Uterus (tissue), 4 donors: ENCODE measurements at places on chromosomes 11 and 22.

GRCh38 chr11:119047205-119047604 lies 9.8 kb downstream of the HYOU1 start:
- no peaks in the 10 kb centered on the region for H3K36me3 ChIP-seq
- no peak overlapping the region for H3K4me3 ChIP-seq
- no peaks in the 10 kb centered on the region for H3K27me3 ChIP-seq
- H3K27ac ChIP-seq = no peak overlapping the region
- no peaks in the 10 kb centered on the region for H3K4me1 ChIP-seq

GRCh38 chr11:72758304-72758689 lies 6.1 kb upstream of the ARAP1 start:
- DNase-seq = no peak
- no peak overlapping the region for H3K4me3 ChIP-seq
- no peak overlapping the region for H3K27ac ChIP-seq
- H3K4me1 ChIP-seq = peaks cover 10% of the 10 kb centered on the region
- no peaks in the 10 kb centered on the region for H3K36me3 ChIP-seq

DNA sequence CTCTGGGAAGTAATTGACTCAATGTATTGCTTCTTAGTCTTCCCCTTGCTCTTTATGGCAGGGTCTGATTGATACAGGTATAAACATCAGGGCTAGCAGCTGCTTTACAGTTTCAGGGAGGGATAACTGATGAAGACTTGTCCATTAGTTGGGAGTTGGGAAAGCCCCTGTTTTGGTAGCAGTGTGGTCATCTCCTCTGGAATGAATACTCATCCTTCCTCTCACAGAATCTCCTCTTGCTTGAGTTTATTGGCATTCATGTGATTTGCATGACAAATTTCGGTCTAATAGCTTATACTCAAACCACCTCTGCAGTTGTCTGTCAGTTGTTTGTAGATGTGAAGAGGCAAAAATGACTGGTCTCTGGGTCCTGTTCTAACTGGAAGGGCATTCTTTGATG lies 79.7 kb downstream of the FAT3 start:
- no peak overlapping the region for H3K4me3 ChIP-seq
- DNase-seq = no peak
- no peak overlapping the region for H3K27ac ChIP-seq
- H3K27me3 ChIP-seq = no peaks in the 10 kb centered on the region
- H3K4me1 ChIP-seq = no peaks in the 10 kb centered on the region

DNA sequence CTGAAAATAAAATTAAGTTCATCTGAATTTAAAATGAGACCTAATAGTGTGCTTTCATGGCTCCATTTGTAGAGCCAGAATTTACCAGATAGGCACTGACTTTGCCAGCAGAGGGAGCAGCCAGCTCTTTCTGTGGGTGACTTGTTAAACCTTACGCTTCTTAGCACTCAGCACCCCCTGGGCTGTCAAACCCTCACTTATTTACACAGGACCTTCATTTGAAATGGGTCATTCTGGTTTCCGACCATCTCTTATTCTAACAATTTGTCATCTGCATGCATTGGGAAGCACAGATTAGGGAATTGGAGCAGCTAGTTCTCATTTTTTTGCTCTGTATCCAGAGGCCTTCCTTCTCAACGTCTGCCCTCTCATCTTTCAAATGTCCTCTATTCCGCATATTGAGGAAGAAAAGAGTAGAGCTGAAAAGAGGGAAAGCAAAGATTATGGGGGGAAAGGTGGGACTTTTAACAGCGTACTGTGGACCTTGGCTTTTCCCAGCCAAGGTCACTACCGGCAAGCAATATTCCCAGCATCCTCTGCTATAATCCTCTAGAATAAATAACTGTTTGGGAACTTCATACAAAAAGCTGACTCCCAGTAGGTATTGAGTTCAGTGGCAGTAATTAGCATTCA lies 3.1 kb downstream of the ASRGL1 start:
- H3K27ac ChIP-seq = no peak overlapping the region
- H3K4me3 ChIP-seq = no peak overlapping the region
- no peaks in the 10 kb centered on the region for H3K4me1 ChIP-seq
- H3K36me3 ChIP-seq = no peaks in the 10 kb centered on the region
- DNase-seq = peak; percentile 32
- no peaks in the 10 kb centered on the region for H3K27me3 ChIP-seq

- H3K4me3 ChIP-seq = no peak overlapping the region
- no peaks in the 10 kb centered on the region for H3K27me3 ChIP-seq
- H3K36me3 ChIP-seq = no peaks in the 10 kb centered on the region
- H3K27ac ChIP-seq = no peak overlapping the region
- DNase-seq = peak; percentile 34
Observed at GRCh38 chr11:12809864-12810567, 135.8 kb downstream of the TEAD1 start.

DNA sequence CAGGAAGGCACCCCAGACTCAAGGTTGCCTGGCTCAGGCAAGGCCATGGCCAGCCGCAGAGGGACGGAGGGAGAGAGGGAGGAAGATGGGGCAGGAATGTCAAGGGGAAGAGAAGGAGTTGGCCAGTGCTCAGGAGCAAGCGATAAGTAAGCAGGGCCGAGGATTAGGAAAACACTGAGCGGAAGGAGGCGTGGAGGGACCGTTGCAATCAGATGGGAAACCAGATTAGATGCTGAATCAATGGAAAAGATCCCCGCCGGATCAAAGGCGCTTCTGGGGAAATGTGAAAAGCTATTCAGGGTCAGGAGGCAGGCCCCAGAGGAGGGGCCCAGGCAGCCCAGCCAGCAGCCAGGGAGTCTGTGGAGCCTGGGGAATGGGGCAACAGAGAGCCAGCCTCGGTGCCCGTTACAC lies 26.6 kb upstream of the MYEOV start:
- no peaks in the 10 kb centered on the region for H3K36me3 ChIP-seq
- H3K27ac ChIP-seq = no peak overlapping the region
- no peak for DNase-seq

- no peak overlapping the region for H3K4me3 ChIP-seq
- DNase-seq = no peak
- H3K27me3 ChIP-seq = no peaks in the 10 kb centered on the region
- no peaks in the 10 kb centered on the region for H3K36me3 ChIP-seq
- H3K4me1 ChIP-seq = no peaks in the 10 kb centered on the region
Observed at GRCh38 chr11:82960779-82961143, 59.2 kb downstream of the DDIAS start.

DNA sequence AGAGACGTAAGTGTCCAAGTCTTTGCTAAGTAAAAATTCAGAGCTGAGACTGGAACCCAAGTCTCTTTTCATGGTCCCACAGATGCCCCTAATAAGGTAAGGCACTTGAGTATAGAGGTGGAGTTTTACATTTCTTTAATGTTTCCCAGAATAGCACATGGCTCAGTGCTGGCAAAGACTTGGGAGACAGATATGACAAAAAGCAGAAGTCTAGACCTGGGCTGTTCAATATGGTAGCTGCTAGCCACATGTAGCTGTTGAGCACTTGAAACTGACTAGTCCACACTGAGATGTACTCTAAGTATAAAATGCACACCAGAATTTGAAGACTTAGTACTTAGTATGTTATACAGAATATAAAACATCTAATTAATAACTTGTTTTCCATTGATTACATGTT lies 17.6 kb downstream of the VSTM5 start:
- no peaks in the 10 kb centered on the region for H3K4me1 ChIP-seq
- H3K36me3 ChIP-seq = no peaks in the 10 kb centered on the region
- DNase-seq = no peak
- no peak overlapping the region for H3K27ac ChIP-seq
- H3K27me3 ChIP-seq = no peaks in the 10 kb centered on the region

DNA sequence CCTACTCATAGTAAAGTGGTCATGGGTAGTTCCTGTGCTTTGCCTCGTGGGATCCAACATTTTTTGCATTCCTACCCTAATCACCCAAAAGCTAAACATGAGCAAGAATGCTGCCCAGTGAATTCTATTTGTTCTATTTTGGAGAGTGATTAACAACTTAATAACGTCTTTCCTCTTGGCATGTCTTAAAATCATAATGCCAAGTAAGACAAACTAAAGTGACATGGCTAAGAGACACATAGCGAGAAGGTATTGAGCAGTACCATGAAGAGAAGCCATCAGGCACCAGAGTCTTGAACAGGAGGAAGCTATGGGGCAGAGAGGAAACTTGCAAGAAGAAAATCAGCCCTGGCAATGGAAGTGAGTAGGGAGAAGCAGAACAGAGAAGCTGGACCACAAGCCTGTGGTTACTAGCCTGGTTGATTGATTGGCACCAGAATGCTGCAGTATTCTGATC lies 32.0 kb downstream of the EXPH5 start:
- no peaks in the 10 kb centered on the region for H3K36me3 ChIP-seq
- no peaks in the 10 kb centered on the region for H3K4me1 ChIP-seq
- no peak overlapping the region for H3K27ac ChIP-seq
- no peak overlapping the region for H3K4me3 ChIP-seq

GRCh38 chr11:128688896-128689546 lies 4.9 kb upstream of the FLI1 start:
- no peak for DNase-seq
- peaks cover 25% of the 10 kb centered on the region for H3K4me1 ChIP-seq
- no peak overlapping the region for H3K27ac ChIP-seq
- no peak overlapping the region for H3K4me3 ChIP-seq
- no peaks in the 10 kb centered on the region for H3K36me3 ChIP-seq
- peaks cover 40% of the 10 kb centered on the region for H3K27me3 ChIP-seq

- no peaks in the 10 kb centered on the region for H3K36me3 ChIP-seq
- H3K27me3 ChIP-seq = no peaks in the 10 kb centered on the region
- H3K4me1 ChIP-seq = peaks cover 8% of the 10 kb centered on the region
- DNase-seq = no peak
Observed at GRCh38 chr11:67611165-67611564, 4.4 kb downstream of the NDUFV1 start.

GRCh38 chr22:28075358-28075981 lies 156.4 kb upstream of the PITPNB start:
- H3K4me3 ChIP-seq = no peak overlapping the region
- H3K27ac ChIP-seq = peak overlapping the region; percentile 25
- peak; percentile 47 for DNase-seq
- H3K36me3 ChIP-seq = no peaks in the 10 kb centered on the region
- no peaks in the 10 kb centered on the region for H3K4me1 ChIP-seq

- H3K36me3 ChIP-seq = no peaks in the 10 kb centered on the region
- peaks cover 5% of the 10 kb centered on the region for H3K4me1 ChIP-seq
- H3K4me3 ChIP-seq = no peak overlapping the region
- DNase-seq = no peak
- peak overlapping the region; percentile 34 for H3K27ac ChIP-seq
- no peaks in the 10 kb centered on the region for H3K27me3 ChIP-seq
Observed at GRCh38 chr11:63905179-63905578, 11.8 kb downstream of the RCOR2 start.

DNA sequence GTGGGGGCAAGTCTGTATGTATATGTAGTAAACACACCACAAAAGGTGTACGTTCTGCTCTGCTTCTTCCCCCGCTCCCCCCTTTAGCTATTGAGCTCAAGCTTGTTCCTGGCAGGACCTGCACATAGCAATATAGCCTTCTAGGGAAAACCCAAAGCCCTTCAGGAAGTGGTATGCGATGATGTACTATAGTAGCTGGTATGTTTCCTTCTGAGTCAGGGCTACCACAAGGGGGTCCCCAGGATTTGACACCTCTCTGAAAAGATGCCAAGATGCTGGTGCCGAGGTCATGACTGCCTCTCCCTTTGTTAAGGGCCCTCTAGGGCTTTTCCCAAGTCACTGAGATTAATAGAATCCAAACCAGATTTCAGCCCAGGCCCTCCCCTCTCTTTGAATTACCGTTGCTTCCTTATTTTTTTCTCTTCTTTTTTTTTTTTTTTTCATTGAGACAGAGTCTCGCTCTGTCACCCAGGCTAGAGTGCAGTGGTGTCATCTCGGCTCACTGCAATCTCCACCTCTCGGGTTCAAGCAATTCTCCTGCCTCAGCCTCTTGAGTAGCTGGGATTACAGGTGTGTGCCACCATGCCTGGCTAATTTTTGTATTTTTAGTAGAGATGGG lies 268.4 kb downstream of the ETS1 start:
- H3K27ac ChIP-seq = no peak overlapping the region
- H3K4me3 ChIP-seq = no peak overlapping the region
- H3K36me3 ChIP-seq = no peaks in the 10 kb centered on the region
- DNase-seq = no peak

DNA sequence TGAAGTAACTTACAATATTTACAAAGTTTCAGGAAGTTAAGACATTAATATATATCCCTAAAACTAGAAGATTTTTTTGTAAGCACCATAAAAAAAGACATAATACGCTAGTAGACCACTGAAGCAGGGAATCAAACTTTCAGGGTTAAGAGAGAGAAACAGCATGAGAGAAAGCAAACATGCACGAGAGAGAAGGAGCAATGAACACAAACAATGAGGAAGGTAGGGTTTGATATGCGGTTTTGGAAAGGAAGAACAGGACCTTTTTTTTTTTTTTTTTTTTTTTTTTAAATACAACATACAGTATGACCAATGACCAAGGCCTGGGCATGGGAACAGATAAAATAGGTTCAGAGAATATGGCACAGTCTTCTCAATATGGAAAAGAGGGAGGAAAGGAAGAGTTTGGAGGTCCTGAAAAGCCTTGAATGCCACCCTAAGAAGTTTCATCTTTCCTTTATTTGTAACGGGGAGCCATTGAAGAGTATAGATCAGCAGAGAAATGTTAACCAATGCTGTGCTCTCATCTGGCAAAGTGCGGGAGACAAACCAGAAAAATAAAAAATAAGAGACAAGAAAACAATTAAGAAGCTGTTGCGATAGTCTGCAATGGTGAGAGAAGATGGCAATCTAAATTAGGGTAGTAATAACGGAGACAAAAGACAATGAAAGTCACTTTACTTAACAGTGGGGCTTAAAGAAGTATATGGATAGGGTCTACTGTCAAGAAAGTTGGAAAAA lies 101.0 kb downstream of the USP35 start:
- H3K27ac ChIP-seq = no peak overlapping the region
- DNase-seq = no peak
- H3K4me3 ChIP-seq = no peak overlapping the region
- no peaks in the 10 kb centered on the region for H3K27me3 ChIP-seq

GRCh38 chr11:123482218-123482617 lies 52.1 kb downstream of the GRAMD1B start:
- H3K4me1 ChIP-seq = no peaks in the 10 kb centered on the region
- no peak overlapping the region for H3K4me3 ChIP-seq
- no peaks in the 10 kb centered on the region for H3K27me3 ChIP-seq
- no peak overlapping the region for H3K27ac ChIP-seq
- no peak for DNase-seq

- H3K4me1 ChIP-seq = no peaks in the 10 kb centered on the region
- no peaks in the 10 kb centered on the region for H3K36me3 ChIP-seq
- H3K4me3 ChIP-seq = no peak overlapping the region
- no peak for DNase-seq
Observed at GRCh38 chr22:43207849-43208702, 21.1 kb upstream of the TTLL12 start.

GRCh38 chr11:66956689-66957290 lies 1.4 kb downstream of the PC start:
- no peak overlapping the region for H3K27ac ChIP-seq
- H3K36me3 ChIP-seq = no peaks in the 10 kb centered on the region
- no peaks in the 10 kb centered on the region for H3K4me1 ChIP-seq
- H3K27me3 ChIP-seq = no peaks in the 10 kb centered on the region
- no peak for DNase-seq

GRCh38 chr11:356610-357009 lies 12.7 kb upstream of the B4GALNT4 start:
- H3K4me1 ChIP-seq = peaks cover 10% of the 10 kb centered on the region
- no peak for DNase-seq
- H3K27ac ChIP-seq = no peak overlapping the region
- H3K4me3 ChIP-seq = no peak overlapping the region
- no peaks in the 10 kb centered on the region for H3K27me3 ChIP-seq
- no peaks in the 10 kb centered on the region for H3K36me3 ChIP-seq

- no peaks in the 10 kb centered on the region for H3K27me3 ChIP-seq
- no peak for DNase-seq
- no peaks in the 10 kb centered on the region for H3K36me3 ChIP-seq
- peaks cover 55% of the 10 kb centered on the region for H3K4me1 ChIP-seq
- peak overlapping the region; percentile 32 for H3K4me3 ChIP-seq
Observed at GRCh38 chr11:114160894-114161293, 101.4 kb downstream of the ZBTB16 start.
